Kidney tubule cell (primary cell): ENCODE measurements at places on chromosomes 13 and 19.

- DNase-seq: no peak
Measured at GRCh38 chr13:58081301-58081820, 449.8 kb downstream of the PCDH17 start.

DNA sequence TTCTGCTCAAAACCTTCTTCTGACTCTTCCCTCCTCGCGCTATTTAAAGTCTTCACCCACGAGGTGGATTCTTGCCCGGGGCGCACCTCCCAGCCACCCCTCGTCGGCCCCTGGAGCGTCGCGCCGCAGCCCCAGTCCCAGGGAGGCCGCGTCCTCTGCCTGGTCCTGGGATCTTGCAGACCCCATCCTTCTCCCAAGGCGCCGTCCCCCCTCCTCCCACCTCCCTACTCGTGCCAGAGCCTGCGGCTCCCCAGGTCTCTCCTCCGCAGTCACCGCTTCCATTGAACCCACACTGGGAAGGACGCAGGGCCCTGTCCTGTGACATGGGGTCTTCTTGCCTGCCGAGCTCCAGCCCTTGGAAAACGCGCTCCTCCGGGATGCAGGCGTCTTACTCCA lies 486 bp downstream of the ZNF808 start:
- peak; percentile 10 for DNase-seq

DNA sequence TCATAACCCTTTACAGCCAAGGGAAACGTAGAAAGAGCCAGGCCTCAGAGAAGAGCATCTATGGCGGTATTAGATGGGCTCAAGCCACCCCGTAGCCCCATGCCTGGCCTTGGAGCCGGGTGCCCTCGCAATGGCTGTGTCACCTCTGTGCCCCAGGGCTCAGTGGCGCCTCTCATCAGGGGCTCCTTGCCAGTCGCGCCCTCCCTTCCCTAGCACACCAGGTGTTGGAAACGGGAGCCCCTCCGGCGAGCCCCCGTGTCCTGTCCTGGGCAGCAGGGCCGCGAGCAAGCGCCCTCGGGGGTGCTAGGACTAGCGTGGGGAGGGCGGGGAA lies 453 bp downstream of the ZNF256 start:
- DNase-seq: no peak

- no peak for DNase-seq
Measured at GRCh38 chr13:42279986-42280385, 8.0 kb downstream of the AKAP11 start.

DNA sequence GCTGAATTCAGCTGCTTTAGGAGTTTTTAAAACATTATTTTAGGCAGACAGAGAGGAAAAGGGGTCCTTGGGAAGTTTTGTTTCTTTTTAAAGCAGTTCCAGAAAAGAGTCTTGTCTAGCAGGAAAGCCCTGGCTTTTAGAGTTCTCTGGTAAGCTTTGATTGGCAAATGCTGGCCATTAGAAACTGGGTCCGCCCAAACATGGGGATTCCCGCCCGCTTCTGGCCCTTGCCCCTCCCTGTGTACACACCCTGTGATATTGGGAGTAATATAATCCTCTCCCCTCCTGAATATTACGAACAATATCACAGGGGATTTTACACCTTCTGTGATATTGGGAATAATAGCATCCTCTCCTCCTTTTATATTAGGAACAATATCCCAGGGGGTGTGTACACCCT lies 58.9 kb downstream of the ERICH4 start:
- no peak for DNase-seq
